Central memory CD4-positive, alpha-beta T cell (primary cell): ENCODE measurements at places on chromosomes 6 and 20.

- DNase-seq: no peak
Measured at GRCh38 chr6:38346291-38347079, 293.2 kb downstream of the BTBD9 start.

- DNase-seq: no peak
Measured at GRCh38 chr6:142810952-142811514, 133.9 kb downstream of the HIVEP2 start.

- no peak for DNase-seq
Measured at GRCh38 chr20:1669304-1669703, 11.7 kb upstream of the SIRPG start.

DNA sequence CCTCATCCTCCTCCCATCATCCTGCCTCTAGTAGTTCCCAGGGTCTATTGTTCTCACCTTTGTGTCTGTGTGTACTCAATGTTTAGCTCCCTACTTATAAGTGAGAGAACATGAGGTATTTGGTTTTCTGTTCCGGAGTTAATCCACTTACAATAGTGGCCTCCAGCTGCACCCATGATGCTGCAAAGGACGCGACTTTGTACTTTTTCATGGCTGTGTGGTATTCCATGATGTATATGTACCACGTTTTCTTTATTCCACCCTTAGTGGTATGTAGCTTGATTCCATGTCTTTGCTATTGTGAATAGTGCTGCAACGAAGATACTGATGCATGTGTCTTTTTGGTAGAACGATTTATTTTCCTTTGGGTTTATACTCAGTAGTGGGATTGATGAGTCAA lies 18.5 kb upstream of the ABT1 start:
- DNase-seq: no peak

DNA sequence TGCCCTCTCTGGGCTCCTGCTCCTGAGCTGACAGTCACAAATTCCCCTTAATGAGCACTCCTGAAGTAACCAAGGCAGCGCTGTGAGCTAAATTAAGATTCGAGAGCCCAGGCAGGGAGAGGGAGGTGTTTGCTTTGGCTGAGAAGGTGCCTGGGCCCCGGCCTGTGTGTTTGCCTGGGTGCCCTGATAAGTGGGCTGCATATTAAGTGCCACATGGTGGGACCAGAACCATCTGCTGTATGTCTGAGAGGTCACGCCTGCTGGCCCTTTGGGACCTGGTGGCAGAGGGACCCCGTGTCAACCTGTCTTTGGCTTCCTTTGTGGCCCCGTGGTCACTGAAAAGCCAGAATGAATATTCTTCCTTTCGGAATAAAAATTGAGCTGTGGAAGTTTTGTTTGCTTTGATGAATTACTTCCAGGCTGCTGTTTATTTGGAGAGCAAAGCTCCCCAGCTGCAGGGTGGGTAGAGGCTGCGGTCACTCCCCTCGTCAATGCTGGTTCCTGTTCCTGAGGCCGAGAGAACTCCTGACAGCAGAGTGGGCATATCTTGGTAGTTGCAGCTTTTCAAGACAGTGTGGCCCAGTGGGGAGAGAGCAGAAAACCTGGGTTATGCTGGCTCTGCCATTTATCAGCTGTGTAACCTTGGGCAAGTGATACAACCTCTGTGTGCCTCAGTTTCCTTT lies 17.5 kb upstream of the KCNK16 start:
- DNase-seq: no peak

GRCh38 chr6:112015725-112016124 lies 38.2 kb upstream of the CCN6 start:
- DNase-seq: no peak

DNA sequence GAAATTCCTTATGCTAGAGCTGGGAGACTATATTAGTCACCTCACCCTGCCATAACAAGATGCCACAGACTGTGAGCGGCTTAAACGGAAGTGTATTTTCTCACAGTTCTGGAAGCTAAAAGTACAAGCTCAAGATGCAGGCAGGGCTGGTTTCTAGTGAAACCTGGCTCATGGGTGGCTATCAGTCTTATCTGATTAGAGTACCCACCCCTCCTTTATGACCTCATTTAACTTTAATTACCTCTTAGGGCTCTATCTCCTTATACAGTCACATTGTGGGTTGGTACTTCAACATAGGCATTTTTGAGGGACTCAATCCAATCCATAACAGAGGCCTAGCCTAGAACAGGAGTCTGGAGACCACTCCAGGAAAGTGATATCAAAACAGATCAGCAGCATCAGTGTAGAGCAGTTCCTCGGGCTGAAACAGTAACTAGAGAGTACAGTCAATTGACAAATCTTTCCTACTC lies 2.3 kb upstream of the SNRNP48 start:
- no peak for DNase-seq

GRCh38 chr6:154956771-154957522 lies 38.2 kb upstream of the TIAM2 start:
- no peak for DNase-seq

DNA sequence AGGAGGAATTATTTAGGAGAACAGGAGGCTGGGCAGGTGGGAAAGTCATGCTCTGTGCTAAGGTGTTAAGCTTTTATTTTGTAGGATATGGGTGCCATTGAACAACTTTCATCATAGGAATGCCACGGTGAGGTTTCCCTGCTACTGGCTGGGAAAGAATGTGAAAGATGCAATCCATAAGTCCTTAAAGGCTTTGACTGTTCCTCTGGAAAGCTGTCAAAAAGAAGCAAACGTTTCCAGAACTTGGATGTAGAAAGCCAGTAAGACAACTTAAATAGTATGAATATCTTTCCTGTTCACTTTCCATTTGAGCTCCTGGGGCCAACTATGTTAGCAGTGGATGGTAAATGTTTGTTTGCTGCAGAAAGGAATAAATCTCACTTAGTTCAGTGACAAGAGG lies 574.4 kb downstream of the RNF144B start:
- no peak for DNase-seq

- DNase-seq: no peak
Measured at GRCh38 chr6:43803783-43804549, 34.0 kb downstream of the VEGFA start.

DNA sequence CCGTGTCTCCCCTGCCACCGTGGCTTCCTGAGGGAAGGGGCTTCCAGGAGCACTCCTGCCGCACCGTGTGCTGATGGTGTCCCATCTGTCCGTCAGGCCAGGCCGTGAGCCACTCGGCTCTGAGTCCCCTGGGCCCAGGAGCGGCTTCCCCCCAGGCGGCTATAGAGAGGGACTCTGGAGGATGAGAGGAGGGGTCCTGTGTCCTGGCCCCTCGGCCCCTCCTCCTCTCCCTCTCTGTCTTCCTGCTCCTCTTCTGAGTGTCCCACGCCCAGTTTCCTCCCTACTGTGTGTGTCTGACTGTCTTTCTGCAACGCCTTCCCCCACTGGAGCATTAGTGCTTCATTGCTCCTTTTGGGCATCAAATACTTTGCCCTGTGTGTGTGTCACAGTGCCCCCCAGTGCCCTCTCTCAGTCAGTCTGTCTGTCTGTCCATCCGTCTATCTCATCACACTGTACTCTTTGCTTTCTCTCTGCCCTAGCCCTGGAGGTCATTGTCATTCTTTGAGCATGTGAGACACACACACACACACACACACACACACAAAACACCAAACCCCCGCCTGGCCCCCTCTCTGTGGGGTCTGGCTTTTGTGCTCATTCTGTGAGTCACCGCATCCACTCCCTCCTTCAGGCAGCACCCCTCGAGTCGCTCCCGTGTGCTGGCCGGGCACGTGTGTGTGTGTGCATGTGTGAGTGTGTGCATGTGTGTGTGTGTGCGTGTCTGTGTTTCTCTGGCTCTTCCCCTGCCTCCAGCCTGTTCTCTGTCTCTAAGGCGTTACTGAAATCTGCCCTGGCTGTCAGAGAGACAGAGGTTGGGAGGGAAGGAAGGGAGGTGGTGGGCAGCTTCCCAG lies 71.9 kb downstream of the SRC start:
- no peak for DNase-seq

DNA sequence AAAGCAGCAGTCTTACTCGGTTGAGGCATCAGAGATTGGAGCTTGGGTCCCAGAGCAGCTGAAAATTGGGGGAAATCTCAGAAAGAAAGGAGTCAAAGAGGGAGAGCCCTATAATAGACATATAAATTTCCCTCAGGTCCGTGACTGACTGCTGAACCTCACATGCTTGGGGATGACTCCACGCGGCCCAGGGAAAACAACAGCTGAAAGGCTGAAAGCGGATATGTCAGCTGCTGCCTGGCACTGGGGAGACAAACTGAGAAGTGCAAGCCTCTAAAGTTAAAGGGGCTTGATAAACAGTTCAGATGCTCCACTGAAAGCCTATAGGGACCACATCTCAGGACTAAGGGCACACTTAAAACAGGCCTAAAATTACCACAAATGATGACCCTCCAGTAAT lies 255.9 kb upstream of the RIN2 start:
- DNase-seq: no peak

DNA sequence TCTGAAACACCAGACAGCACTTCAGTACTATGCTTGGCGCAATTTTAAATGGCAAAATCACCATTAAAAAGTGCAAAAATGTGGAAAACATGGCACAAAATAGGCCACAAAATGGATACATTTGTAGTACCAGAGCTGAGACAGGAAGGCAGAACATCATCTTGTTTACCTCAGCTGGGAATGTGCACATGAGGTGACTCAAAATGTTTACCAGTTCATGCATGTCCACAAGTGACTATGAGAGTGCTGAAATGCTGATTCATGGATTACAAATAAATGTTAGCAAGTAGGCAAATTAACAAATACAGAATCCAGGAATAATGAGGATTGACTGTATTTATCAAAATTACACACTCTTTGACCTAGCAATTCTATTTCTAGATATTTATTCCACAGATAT lies 201.6 kb downstream of the ISM1 start:
- DNase-seq: no peak

- peak; percentile 52 for DNase-seq
Measured at GRCh38 chr6:157184202-157185015, 138.9 kb downstream of the TMEM242 start.

DNA sequence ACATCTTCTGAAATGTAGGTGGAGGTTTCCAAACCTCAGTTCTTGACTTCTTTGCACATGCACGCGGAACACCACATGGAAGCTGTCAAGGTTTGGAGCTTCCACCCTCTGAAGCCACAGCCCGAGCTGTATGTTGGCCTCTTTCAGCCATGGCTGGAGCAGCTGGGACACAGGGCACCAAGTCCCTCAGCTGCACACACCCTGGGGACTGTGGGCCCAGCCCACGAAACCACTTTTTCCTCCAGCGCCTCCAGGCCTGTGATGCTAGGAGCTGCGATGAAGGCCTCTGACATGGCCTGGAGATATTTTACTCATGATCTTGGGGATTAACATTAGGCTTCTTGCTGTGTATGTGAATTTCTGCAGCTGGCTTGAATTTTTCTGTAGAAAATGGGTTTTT lies 68.7 kb downstream of the RNF217 start:
- no peak for DNase-seq

DNA sequence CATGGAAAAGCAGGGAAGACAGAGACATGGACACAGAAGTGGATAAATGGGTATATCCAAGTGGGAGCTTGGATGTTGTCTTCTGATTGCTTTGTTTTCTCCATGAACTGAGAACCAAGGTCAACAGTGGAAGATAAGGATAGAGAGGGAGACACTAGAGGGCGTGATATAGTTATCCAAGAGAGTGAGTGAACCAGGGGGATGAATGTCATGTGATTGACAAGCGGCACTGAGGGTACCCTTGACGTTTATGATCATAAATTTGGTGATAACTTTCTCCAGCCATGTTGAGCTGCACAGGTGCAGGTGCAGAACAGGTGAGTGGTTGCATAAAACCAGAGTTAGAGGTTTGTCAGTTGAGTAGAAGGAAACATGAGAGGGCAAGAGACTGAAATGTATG lies 20.7 kb downstream of the EBF4 start:
- DNase-seq: peak; percentile 36

- no peak for DNase-seq
Measured at GRCh38 chr20:11231742-11232648, 558.2 kb upstream of the JAG1 start.

DNA sequence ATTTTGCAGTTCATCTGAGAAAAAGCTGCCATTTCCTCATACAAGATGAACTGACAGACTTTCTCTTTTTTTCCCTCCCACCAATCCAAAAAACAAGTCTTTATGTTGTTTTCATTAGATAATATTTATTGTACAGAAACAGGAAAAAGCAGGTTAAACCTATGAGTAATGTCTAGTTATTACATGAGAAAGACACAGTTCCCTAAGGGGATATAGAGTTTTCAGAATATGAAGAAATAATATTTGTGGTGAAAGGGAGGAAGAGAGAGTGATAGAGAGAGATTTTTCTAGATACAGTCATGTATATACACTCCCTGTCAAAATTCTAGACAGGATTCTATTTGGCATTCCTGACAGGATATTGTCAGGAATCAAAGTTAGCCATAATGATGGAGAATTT lies 392.4 kb downstream of the BMP2 start:
- no peak for DNase-seq

DNA sequence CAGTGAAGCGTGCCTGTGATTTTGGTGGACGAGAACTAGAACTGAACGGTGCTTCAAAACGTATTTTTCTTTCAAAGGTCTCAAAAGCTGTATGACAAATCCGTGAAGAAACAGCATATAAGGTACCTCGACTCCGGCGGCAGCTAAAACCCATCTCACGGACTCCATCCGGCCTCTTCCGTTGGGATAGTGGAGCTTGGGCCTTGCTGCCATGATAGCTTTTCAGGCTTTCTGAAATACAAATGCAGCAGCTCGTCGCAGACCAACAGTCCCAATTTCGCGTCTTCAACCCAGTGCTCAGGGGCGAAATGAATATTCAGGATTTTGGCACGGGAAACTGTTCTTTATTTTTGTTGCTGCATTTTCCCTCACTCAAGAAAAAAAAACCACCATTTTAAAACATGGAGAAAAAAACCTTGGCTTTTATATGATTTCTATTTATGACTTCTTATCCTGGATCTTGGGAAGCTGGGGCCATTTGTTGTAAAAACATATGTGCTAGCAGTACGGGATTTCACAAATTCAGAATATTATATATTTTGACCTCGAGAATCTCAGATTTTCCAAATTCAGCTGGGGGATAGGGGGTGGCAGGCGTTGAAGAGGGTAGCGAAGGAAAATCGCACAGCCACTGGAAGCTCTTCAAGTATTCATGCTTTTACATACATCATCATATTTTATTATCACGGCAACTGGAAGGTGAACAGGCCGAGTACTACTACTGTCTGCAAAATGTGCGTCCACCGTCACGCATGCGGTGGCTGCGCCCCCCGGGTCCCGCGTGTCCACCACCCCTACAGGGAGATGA lies 849 bp downstream of the GSTA4 start:
- DNase-seq: no peak

DNA sequence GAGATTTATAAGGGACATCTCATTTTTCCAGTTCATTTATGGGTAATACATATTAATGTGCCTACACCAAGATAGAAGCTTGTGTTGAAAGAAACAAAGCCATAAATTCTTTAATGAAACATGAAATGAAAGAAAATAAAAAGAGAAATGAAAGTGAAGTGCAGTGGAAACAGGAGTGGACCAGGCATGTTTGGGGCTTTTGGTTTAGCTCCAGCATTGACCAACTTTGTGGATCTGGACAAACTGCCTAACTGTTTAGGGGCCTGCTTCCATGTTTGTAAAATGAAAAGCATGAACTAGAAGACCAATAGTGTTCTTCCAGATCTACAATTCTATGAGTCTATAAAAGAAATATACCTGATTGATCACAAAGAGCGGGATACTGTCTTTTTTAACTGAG lies 124.9 kb downstream of the GJA10 start:
- DNase-seq: no peak
